Activated CD8-positive, alpha-beta memory T cell treated with anti-CD3 and anti-CD28 coated beads, Interleukin-2, amount 50 U/mL, for 48 hours (primary cell): ENCODE measurements at places on chromosomes 7 and 10.
A peak's percentile ranks its signal among the peaks of the same experiment; 100 is the strongest.

DNA sequence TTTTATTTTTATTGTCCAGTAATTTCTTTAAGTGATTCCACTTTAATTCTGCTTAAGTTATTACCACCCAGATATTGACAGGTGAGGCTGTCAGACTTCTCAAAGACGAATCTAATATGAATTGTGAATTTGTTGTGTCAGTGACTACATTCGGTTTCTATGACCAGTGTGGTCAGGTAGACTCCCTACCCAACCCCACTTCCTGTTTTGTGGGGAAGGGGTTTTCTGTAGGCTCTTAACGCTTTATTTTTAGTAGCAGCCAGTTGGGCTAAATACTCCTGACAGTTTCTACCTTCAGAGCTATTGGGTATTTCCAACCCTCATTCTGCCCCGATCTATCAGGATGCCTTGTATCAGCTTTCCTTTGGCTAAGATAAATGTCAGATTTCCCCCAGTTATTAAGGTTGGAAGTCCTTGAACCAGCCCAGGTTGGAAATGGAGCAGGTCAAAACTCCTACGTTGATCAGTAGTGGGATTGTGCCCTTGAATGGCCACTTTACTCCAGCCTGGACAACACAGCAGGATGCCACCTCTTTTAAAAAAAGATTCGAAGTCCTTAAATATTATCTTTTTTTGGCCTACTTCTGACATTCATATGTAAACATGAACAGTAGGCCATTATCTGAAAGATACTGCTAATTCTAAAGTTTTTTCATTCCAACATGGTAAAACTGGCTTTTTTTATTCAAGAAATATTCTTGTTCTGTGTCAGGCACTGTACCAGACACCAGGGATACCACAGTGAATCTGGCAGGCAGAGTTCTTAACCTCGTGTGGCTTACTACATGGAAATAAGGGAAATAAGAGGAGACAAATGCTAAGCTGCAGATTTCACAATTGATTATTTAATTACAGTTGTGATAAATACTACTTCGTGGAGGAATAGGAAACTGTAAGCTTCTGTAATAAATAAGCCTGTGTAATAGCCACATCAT is 133.3 kb upstream of the SAMD8 start:
- no peak for DNase-seq

DNA sequence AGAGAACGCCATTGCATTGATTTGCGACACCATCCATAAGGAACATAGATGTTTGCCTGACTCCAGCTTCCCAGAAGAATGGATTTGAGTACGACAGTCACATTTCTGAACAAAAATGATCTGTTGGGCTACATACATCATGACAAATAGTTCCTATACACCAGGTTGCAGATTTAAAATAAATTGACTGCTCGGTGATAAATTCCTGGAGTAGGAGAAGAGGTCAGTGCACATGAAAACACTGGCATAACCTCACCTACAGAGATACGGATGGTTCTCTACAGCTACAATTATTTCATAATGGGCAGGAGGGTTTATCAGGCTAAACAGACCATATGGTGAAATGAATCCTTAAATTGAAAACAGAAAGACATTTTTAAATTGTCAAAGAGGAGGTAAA is 316.5 kb upstream of the ADARB2 start:
- DNase-seq = no peak

- DNase-seq = no peak
Measured at GRCh38 chr10:8102708-8103401, 48.4 kb downstream of the GATA3 start.

DNA sequence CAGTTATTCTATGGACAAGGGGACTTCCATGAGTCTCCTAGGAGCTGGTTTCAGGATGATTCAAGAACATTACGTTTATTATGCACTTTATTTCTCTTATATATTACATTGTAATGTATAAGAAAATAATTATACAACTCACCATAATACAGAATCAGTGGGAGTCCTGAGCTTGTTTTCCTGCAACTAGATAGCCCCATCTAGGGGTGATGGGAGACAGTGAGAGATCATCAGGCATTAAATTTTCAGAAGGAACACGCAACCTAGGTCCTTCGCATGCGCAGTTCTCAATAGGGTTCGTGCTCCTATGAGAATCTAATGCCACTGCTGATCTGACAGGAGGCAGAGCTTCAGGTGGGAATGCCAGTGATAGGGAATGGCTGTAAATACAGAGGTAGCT is 137.9 kb downstream of the ANKRD30A start:
- DNase-seq = no peak

DNA sequence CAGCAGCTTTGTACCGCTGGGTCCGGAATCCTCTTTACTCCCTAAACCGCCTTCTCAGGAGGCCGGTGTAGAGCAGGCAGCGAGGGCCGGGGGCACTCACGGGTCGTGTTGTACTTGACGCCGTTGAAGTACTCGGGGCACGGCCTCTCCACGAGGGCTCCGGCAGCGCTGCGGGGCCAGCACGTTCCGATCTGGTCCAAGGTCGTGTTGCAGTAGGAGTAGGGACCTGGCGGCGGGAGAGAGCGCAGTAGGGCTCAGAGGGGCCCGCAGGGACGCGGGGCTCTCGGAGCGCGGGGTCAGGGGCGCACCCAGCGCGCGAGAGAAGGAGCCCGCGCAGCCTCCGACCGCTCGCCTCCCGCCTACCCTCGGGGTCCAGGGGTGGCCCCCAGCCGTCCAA is 443 bp downstream of the CRHR2 start:
- peak; percentile 57 for DNase-seq

DNA sequence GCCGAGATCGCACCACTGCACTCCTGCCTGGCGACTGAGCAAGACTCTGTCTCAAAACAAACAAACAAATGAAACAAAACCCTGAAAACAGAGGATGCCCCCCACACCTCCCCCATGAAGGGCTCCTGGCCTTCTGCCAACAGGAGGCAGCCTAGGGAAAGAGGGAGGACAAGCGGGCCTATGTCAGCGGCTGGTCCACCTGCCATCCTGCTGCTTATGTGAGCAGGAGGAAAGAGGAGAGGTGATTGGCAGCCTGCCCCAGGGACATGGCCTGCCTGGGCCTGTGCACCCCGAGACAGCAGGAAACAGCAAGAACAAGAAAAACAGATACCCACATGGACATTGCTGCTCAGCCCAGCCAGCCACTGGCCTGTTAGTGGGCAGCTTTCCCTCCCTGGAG is 9.1 kb upstream of the ZNF316 start:
- no peak for DNase-seq

DNA sequence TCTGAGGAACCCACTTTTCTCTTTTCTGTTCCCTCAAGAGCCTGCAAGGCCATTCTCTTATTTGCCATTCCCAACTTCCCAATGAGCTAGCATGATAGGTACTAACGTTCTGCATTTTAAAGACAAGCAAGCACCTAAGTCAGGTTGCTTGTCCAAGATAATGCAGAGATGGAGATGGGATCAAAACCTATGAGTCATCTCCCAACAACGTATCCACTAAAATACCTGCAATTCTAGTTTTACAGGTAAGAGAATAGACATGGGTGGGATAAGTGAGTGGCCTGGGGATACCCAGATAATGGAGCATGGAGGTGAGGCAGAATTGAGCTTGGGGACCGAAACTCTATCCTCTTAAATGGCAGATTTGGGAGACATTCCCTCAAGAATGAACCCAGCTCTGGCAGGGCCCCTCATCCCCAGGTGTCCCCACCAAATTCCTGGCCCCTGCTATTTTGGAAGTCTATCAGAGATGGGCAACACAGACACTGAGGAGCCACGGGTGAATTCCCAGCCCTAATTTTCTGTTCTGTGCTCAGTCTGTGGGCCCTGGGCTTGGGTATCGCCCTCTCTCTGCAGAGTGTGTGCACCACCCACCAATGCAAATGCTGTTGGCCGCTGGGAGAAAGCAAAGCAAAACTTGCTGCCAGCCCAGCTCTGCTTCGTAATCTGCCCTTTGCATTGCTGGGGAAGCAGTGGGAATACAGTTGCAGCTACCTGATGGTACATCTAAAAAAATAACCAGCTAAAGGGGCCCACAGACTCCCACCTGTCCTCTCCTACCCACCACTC is 98.3 kb downstream of the KCNMA1 start:
- DNase-seq = no peak

DNA sequence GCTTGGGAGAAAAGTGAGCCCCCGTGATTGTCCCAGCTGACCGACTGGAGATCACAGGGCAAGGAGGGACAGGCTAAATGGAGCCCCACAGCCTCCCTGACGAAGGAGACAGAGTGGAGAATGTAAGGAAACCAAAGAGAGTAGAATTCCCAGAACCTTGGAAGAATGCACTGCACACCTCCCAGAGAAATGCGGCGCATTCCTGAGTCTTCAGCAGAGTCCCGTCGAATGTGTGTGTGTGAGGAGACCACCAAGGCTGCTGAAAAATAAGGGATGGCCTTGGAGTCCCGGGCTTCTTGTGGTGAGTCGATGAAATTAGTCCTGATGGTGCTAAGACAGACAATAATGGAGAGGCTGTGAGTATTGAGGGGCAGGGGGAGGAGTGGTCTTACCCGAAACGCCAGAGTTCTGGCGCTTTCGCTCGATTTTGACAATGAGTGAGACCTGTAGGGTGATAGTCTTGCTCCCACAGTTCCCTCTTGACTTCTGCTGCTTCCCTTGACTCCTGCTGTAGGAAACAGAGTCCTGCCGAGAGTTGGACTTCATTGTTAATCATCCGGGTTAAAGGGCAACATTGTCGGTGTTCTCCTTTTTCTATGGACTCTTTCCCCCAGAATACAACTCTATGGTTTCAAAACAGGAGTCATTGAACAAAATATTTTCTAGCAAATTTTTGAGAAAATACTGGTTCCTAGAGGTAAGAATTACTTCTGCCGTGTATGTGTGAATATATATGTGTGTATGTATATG is 103.2 kb downstream of the CNNM2 start:
- DNase-seq = no peak

GRCh38 chr7:36473454-36474282 is 84.0 kb downstream of the ANLN start:
- peak; percentile 68 for DNase-seq

DNA sequence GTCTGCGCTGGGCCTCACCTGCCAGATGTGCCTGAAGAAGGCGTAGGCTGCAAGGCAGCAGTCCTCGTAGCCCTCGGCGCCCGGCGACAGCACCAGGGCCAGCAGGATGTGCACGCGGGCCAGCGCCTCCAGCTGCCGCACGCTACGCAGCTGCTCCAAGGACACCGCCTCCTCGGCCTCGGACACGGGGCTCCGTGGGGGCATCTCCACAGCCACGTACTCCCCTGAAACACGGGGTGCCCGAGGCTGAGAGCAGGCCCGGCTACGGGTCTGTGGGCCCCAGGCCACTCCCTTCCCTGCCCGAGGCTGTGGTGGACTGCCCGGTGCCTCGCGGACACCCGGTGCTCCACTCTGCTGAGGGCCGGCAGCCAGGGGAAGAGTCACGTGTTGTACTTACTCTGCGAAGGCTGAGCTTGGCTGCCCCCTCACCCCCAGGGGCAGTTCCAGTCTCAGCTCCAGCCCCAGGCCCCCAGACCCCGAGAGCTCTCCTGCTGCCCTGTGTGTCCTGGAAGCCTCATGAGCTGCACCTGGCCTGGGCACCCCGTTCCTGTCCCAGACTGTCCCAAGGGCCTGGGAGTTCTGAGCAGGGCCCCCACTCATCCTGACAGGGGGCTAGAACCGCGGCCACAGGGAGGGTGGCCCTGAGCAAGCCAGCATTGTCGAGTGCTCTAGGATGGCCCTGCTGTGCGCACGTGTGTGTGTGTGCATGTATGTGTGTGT is 62.8 kb downstream of the CFAP46 start:
- DNase-seq = peak; percentile 49

DNA sequence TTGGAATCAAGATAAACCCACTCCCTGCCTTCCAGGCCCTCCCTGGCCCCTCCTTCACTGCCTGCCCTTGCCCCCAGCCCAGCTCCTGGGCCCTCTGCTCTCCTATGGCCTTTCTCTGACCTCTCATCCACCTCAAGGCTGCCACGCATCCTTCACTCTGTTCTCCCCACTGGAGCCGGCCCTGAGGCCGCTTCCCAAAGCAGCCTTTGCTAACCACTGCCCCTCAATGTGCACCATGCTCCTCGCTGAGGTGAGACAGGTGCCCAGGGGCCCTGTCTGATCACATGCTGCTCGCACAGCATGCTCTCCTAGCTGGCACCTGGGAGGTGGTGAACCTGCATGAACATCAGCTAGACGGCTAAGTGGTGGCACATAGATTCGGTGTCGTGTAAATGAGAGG is 138.5 kb upstream of the RET start:
- peak; percentile 12 for DNase-seq
